PC-3 (cell line): ENCODE measurements at places on chromosomes 2 and 18.

- no peaks in the 10 kb centered on the region for H3K4me1 ChIP-seq
- peaks cover 21% of the 10 kb centered on the region for H3K27me3 ChIP-seq
- H3K27ac ChIP-seq: no peak overlapping the region
- no peaks in the 10 kb centered on the region for H3K36me3 ChIP-seq
These were observed 52.2 kb upstream of the ACKR3 start for GRCh38 chr2:236517251-236518031.

DNA sequence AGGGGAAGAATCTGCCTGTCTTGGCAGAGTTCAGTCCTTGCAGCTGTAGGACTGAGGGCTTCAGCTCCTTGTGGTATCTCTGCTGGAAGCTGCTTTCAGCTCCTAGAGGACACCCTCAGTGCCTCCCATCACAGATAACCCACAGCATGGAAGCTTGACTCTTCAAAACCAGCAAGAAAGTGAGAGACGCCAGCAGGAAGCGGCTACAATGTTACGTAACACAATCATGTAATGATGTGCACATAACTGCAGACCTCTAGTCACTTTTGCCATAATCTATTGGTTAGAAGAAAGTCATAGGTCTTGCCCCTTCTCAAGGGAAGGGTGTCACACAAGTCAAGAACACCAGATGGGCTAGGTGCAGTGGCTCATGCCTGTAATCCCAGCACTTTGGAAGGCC lies 69.1 kb upstream of the AFF3 start:
- H3K4me3 ChIP-seq: no peak overlapping the region
- no peaks in the 10 kb centered on the region for H3K27me3 ChIP-seq
- no peaks in the 10 kb centered on the region for H3K4me1 ChIP-seq
- no peak overlapping the region for H3K27ac ChIP-seq
- no peak for DNase-seq

DNA sequence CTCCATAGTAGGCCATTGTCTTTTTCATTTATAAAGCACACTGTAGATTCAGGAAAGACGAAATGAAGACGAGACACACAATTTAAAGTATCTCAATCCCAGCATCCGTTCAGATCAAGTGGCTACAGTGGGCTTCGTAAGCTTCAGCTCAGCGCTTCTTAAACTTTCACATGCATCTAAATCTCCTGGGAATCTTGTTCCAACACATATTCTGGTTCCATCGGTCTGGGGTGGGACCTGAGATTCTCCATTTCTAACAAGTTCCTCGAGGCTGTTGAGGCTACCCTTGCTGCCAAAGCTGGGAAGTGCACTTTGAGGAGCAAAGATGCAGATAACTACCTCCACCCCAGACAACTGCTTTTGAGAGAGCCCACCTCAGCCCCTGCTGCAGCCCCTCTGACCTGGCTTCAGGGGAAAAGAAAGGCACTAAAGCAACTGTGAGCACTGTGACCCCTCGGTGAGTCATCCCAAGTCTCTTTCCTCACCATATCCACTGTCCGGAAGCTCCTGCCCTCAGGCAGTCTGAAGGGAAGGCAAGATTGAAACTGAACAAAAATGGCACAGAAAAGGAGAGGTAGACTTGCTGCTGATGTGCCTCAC lies 201.1 kb upstream of the FBXO11 start:
- H3K4me1 ChIP-seq: peaks cover 54% of the 10 kb centered on the region
- no peaks in the 10 kb centered on the region for H3K36me3 ChIP-seq
- no peaks in the 10 kb centered on the region for H3K27me3 ChIP-seq
- no peak overlapping the region for H3K4me3 ChIP-seq
- H3K27ac ChIP-seq: peak overlapping the region; percentile 91

- no peak overlapping the region for H3K4me3 ChIP-seq
- H3K27me3 ChIP-seq: peaks cover 72% of the 10 kb centered on the region
- DNase-seq: peak; percentile 6
- no peaks in the 10 kb centered on the region for H3K4me1 ChIP-seq
These were observed 74.9 kb upstream of the APCDD1 start for GRCh38 chr18:10379522-10379921.

- no peaks in the 10 kb centered on the region for H3K4me1 ChIP-seq
- no peak overlapping the region for H3K4me3 ChIP-seq
- H3K36me3 ChIP-seq: no peaks in the 10 kb centered on the region
- H3K27ac ChIP-seq: no peak overlapping the region
- DNase-seq: no peak
- H3K27me3 ChIP-seq: 0 out of 2 replicates have a peak, but pooled peaks cover 5% of the 10 kb centered on the region
These were observed 25.6 kb downstream of the APOB start for GRCh38 chr2:21018290-21018689.

GRCh38 chr2:19787134-19787533 lies 114.6 kb downstream of the TTC32 start:
- no peaks in the 10 kb centered on the region for H3K36me3 ChIP-seq
- DNase-seq: no peak
- no peak overlapping the region for H3K4me3 ChIP-seq

DNA sequence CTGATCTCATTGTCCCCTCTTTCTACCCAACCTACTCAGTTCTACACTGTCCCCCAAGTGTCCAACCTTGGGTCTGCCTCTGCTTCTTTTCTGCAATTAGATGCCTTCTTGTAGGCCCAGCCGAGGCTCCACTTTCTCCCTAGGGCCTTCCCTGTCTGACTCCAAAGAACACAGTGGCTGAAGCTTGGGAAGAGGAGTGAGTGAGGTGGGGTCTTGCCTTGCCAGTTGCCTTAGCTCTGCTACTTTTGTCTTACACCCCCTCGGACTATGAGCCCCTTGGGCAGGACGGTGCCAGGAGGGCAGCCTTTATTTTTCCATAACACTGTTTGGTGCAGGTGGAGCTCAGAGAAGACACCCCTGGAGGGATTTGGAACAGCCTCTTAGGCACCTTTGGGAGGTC lies 345.1 kb downstream of the CYP26B1 start:
- H3K4me1 ChIP-seq: no peaks in the 10 kb centered on the region
- H3K27me3 ChIP-seq: peaks cover 17% of the 10 kb centered on the region; the same call in 1 of the 2 replicates
- no peak overlapping the region for H3K27ac ChIP-seq
- no peak for DNase-seq

GRCh38 chr2:97869722-97870346 lies 125.9 kb downstream of the TMEM131 start:
- peak overlapping the region; percentile 50 for H3K4me3 ChIP-seq
- no peaks in the 10 kb centered on the region; the same call in 1 of the 2 replicates for H3K36me3 ChIP-seq

DNA sequence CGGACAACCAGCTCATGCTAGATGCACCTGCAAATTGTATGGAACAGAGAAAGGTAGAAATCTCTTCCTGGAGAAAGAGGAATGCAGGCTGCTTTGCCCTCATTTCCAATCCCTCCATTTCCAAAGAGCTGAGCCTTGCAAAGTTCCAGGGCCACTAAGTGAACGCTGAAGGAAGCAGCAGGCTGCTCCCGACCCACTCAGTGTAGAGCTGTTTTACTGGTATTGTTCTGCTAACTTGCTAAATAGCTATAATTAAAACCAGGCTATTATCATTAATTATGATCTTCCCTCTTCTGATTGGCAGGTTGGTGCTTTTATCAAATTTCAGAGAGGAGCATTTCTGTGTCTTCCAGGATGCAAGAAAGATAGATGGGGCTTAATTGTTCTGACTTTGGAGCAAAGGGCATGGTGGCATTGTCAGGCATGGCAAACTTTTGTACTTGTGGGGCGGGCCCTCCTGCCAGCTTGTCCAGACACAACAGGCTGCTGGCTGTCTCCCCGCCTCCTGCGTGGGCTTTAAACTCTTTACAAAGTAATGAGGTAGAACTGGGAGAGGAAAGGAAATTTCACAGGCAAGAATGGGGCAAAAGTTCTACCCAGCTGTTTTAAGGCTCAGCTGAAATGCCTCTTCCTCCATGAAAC lies 40.2 kb downstream of the ALK start:
- no peak overlapping the region for H3K27ac ChIP-seq
- no peaks in the 10 kb centered on the region for H3K36me3 ChIP-seq
- no peak overlapping the region for H3K4me3 ChIP-seq

- no peak for DNase-seq
- H3K36me3 ChIP-seq: no peaks in the 10 kb centered on the region
- H3K27ac ChIP-seq: no peak overlapping the region
- no peaks in the 10 kb centered on the region for H3K27me3 ChIP-seq
- H3K4me3 ChIP-seq: no peak overlapping the region
These were observed 11.0 kb upstream of the TRIB2 start for GRCh38 chr2:12705742-12706141.

GRCh38 chr2:27920148-27920885 lies 29.8 kb downstream of the BABAM2 start:
- DNase-seq: peak; percentile 76
- H3K27me3 ChIP-seq: no peaks in the 10 kb centered on the region
- H3K4me1 ChIP-seq: peaks cover 26% of the 10 kb centered on the region
- H3K4me3 ChIP-seq: no peak overlapping the region
- peak overlapping the region; percentile 39 for H3K27ac ChIP-seq

DNA sequence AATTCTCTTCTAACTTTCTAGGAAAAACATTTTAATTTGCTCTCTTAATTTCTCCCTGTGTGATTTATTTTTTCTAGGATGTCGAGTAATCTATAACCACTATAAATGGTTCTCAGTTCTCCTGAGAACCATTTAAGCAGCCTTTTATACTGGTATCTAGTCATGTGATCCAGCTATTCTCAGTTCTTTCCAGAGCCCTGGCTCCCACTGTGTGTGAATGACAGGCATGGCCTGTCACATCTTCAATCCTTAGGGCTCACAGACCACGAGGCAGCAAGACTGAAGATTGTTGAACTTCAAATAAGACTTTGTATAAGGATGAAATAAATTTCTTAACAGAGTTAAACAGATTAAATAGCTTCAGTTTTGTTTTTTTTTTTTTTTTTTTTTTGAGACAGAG lies 219.4 kb downstream of the HNMT start:
- no peaks in the 10 kb centered on the region for H3K4me1 ChIP-seq
- no peaks in the 10 kb centered on the region for H3K36me3 ChIP-seq
- DNase-seq: no peak
- no peaks in the 10 kb centered on the region for H3K27me3 ChIP-seq
- no peak overlapping the region for H3K4me3 ChIP-seq
- no peak overlapping the region for H3K27ac ChIP-seq
